ENCODE measurements at places on chromosomes 5 and 9. TPM values are rescaled to one million over a fixed set of nuclear protein-coding genes. Genes with fewer than 3 reads are reported as not detected.

DNA sequence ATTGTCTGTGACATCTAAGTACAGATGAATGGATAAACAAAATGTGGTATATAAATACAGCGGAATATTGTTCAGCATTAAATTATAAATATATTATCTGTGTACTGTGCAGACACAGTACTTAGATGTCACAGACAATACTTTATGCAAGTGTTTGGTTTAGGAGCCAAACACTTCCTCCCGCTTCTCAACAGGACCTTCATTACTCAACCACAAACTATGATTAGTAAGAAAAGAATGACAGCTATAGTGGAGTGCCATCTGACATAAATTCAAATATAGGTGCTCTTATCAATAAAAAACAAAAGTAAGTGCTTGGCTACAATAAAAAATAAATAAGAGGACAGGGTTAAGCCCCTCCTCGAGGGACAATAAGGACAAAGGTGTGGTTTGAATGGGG, 38.9 kb upstream of the STX17 start:
- H3K4me1 ChIP-seq, result peaks cover 10% of the 10 kb centered on the region
- no peak overlapping the region for H3K4me3 ChIP-seq
- no peaks in the 10 kb centered on the region for H3K36me3 ChIP-seq
- no peak for DNase-seq
- no peaks in the 10 kb centered on the region for H3K27me3 ChIP-seq

DNA sequence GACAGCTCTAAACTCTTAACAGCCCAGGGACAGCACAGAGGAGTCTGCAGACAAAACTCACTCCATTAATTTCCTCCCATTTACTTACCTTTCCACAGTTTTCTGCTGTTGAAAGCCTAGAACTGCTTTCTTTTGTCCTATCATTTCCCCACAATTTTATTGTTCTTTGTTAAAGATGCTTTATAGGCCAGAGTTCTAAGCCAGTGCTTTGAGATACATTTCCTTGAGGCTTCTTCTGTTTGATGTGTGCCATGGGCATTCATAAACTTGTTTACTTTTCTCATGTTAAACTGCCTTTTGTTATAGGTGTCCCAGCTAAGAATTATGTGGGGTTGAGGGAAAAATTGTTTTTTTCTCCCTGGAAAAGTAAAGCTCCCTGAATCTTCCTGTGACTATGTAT, 25.9 kb upstream of the SUB1 start:
- DNase-seq, result no peak
- no peaks in the 10 kb centered on the region for H3K36me3 ChIP-seq
- peaks cover 5% of the 10 kb centered on the region for H3K27me3 ChIP-seq
- H3K27ac ChIP-seq, result no peak overlapping the region

DNA sequence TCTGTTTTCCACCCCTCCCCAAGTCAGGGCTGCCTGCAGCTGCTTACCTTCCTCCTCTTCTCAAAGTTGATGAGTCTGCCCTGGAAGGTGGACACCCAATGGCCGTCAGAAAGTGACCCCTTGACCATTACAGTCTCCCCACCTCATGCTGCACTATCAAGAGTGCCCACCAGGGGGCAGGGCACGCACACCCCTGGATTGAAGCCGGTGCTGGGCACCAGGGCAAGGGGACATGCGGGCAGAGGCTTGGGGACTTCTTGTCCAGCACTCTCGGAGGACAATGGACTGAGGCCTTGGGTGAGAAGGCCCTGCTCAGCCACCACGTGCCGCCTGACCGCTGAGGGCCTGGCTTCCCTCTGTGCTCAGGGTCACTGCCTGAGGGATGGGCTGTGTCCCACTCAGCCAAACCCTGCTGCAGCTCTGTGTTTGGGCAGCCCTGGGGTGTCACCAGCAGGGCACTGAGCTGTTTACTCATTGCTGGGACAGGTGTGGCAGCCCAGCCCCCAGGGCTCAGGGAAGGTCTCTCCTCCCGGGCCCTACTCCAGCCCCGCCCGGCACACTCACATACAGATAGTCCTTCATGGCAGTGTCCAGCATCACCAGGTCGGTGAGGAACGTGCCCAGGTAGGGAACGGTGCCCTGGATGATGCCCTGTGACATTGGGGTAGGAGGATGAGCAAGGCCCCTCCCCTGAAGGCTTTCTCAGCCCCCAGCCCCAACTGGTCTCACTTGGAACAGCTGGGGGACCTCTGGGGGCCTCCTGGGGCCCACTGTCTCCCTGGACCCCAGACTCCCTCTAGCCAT, 17.7 kb downstream of the RALGDS start:
- H3K27ac ChIP-seq, result no peak overlapping the region
- H3K4me3 ChIP-seq, result no peak overlapping the region
- peaks cover 32% of the 10 kb centered on the region for H3K36me3 ChIP-seq
- H3K4me1 ChIP-seq, result peaks cover 3% of the 10 kb centered on the region
- no peaks in the 10 kb centered on the region for H3K27me3 ChIP-seq
- peak; percentile 78 for DNase-seq

The GABRP gene
- total RNA-seq, result 9.9 TPM

GRCh38 chr5:103256178-103256577, 2.4 kb upstream of the MACIR start:
- no peaks in the 10 kb centered on the region for H3K36me3 ChIP-seq
- H3K27ac ChIP-seq, result no peak overlapping the region
- H3K4me1 ChIP-seq, result peaks cover 17% of the 10 kb centered on the region
- H3K27me3 ChIP-seq, result no peaks in the 10 kb centered on the region
- DNase-seq, result no peak
- no peak overlapping the region for H3K4me3 ChIP-seq

DNA sequence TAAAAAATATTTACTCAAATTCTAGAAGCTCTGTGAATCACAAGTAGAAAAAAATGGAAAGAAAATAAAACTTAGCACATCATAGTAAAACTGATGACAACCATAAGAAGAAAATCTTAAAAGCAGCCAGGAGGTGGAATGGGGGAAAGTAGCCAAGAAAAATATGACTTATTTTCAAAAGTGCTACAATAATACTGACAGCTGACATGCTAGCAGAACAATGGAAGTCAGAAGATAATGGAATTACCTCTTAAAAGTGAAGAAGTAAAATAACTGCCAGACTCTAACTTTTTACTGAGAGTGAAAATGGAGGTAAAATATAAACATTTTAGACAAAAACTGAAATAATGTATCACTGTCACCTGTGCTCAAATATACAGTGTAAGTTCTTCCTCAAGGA, 532.2 kb upstream of the SGCD start:
- H3K36me3 ChIP-seq, result peaks cover 25% of the 10 kb centered on the region
- no peaks in the 10 kb centered on the region for H3K4me1 ChIP-seq
- peaks cover 5% of the 10 kb centered on the region for H3K27me3 ChIP-seq
- H3K27ac ChIP-seq, result no peak overlapping the region
- no peak for DNase-seq
- no peak overlapping the region for H3K4me3 ChIP-seq

The ZBED3 gene
- total RNA-seq, result 7.0 TPM

The CBY3 gene
- 0.37 TPM for total RNA-seq

GRCh38 chr5:22986281-22986680, 133.1 kb upstream of the CDH12 start:
- H3K27ac ChIP-seq, result no peak overlapping the region
- H3K4me3 ChIP-seq, result no peak overlapping the region
- no peaks in the 10 kb centered on the region for H3K36me3 ChIP-seq
- H3K27me3 ChIP-seq, result no peaks in the 10 kb centered on the region
- H3K4me1 ChIP-seq, result no peaks in the 10 kb centered on the region
- DNase-seq, result no peak

DNA sequence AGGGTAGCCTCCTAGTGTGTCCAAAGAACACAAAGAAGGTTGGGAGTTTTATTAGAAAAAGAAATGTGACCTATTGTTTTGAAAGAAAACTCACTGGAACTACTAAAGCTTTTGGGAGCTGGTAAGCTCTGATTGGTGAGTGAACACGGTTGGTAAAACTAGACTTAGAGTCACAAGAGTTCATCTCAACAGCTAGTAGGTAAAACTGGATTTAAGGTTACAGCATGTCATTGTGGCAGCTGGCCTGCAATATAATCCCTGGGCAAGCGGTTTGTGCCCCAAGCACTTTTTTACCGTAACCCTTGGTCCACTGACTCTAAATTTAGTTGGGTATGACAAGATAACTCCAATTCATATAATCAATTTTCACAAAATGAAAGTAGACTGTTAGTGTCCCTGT, 47.4 kb downstream of the UBAP2 start:
- H3K4me3 ChIP-seq, result no peak overlapping the region
- no peak for DNase-seq
- H3K27me3 ChIP-seq, result no peaks in the 10 kb centered on the region
- H3K4me1 ChIP-seq, result no peaks in the 10 kb centered on the region

GRCh38 chr5:34941936-34942335, 12.6 kb downstream of the DNAJC21 start:
- no peak for DNase-seq
- H3K27ac ChIP-seq, result no peak overlapping the region
- H3K27me3 ChIP-seq, result no peaks in the 10 kb centered on the region

GRCh38 chr5:27523629-27524028, 485.2 kb upstream of the CDH9 start:
- no peak overlapping the region for H3K4me3 ChIP-seq
- H3K4me1 ChIP-seq, result no peaks in the 10 kb centered on the region

The SEMA6A gene
- 406 TPM for total RNA-seq

DNA sequence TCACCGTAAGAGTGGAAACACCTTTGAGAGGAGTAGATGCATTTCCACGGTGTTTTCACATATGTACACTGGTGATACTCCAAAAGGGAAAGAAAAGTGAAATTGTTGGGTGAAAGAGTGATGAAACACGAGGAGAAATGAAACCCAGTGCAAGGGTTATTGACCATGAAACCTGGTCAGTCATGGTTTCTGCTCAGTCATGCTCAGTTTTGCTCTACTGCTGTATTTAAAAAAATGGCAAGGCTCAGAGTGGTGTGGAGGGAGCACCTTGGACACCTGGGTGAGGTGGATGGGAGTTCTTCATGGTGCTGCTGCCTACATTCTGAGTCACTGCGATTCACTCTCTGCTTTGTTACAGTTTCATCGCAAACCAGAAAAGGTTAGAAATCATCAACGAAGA, 32.3 kb downstream of the NTRK2 start:
- H3K27ac ChIP-seq, result no peak overlapping the region
- no peak overlapping the region for H3K4me3 ChIP-seq
- H3K27me3 ChIP-seq, result no peaks in the 10 kb centered on the region
- H3K4me1 ChIP-seq, result peaks cover 18% of the 10 kb centered on the region
- DNase-seq, result no peak

- H3K27ac ChIP-seq, result no peak overlapping the region
- no peaks in the 10 kb centered on the region for H3K27me3 ChIP-seq
- no peak for DNase-seq
- no peak overlapping the region for H3K4me3 ChIP-seq
These were observed 472.0 kb upstream of the PAPPA start for GRCh38 chr9:115681585-115681984.

- H3K27ac ChIP-seq, result no peak overlapping the region
- no peaks in the 10 kb centered on the region for H3K27me3 ChIP-seq
- no peak overlapping the region for H3K4me3 ChIP-seq
These were observed 13.5 kb upstream of the MAP1B start for GRCh38 chr5:72093824-72094223.

The IFNA13 gene
- total RNA-seq, result not detected

All from WTC11 (cell line).